Midbrain (tissue), 1 donor: ENCODE measurements at places on chromosomes 3 and 15.

DNA sequence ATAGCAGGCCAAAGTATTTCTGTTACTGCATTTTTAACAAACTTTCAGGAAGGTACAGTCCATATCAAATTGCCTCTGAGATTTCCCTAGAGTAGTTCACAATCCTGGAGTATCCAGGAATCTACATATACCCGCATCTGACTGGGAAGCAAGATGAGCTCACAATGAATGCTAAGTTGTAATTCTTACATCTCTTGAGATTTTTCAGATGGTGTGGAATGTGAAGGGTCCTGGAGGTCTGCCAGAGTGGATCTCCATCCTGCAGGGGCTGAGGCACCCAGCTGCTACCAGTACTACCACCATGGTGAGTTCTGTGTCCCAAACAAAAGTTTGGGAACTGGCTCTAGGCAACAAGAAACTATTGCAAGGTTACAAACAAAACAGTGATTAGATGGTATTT, 156.7 kb upstream of the CCDC54 start:
- DNase-seq = no peak

GRCh38 chr3:58307639-58308215, 1.4 kb downstream of the HTD2 start:
- no peak for DNase-seq

DNA sequence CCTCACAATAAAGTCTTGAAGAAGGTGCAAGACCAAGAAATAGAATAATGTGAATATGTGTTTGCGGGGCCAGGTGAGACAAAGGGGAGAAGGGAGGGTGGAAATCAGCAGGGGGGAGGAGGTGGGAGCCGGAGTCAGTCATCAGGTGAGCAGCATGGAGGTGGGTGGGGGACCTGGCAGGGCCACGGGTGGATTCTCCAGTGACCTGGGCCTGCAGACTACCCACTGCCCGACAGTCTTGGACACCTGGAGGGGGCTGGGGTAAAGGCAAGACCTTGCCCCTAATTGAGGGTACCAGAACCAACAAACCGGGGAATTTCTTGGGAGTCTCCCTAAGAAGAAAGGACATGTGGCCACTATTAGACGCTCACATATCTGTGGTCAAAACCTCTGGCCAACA, 95.8 kb downstream of the CHSY1 start:
- DNase-seq = no peak

DNA sequence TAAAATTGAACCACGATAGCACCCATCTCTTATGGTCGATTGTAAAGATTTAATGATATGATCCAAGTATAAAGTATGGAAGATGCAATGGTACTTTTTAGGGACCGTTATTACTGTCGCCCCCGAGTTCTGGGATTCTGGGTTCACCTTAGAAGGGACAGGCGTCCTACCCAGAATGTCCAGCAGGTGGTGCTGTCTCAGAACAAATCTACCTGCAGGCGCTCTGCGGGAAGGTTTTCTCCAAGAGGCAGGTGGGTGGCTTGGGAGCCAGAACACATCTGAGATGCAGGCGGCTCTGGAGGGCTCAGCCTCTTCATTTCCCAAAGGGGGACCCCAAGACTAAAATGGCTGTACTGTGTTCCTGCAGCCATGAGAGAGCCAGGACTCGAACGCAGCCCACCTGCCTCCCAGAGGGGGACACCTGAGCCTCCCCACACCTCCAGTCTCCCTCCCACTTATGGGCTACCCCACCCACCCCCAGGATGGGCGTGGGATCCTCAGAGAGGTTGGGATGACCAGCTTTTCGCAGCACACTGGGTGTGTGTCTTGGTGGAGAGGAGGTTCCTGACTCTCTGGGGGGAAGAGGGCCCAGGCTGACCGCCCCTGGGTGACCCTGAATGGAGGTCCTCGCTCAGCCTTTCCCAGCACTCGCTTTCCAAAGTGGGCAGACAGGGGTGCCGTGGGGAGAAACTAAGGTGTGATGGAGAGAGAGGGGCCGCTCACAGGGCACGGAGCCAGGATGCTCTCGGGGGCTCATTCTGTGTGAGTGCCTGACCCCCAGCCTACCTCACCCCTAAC, 28.1 kb upstream of the CORO2B start:
- DNase-seq = peak; percentile 65

- DNase-seq = no peak
These were observed 16.1 kb downstream of the MAP6D1 start for GRCh38 chr3:183809270-183809669.

DNA sequence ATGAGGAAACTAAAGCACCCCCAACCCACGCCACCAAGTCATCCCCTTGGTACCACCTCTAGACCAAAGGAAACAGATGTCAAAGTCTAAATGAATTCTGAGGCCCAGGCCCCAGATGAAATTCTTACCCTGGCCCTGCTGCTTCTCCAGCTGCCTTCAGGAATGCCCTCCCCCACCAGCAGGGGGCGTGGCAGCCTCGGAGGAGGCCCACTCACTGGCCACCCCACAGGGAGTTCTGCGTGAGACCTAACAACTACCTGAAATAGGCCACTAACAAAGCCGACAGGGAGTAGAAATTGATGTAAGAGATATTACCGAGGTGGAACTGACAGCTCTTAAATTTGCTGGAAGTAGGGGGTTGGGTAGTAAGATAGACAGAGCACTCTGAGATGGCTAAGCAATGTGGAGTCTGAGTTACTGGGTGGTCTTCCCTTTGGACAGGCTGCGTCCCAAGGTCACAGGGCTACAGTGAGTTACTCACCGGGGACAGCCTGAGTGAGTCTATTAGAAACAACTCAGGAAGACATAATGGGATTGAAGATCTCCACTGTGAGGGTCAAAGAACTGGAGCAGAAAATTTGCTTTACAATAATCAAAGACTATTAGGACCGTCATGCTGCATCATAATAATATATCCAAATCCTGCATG, 240.7 kb downstream of the SHOX2 start:
- DNase-seq = no peak

DNA sequence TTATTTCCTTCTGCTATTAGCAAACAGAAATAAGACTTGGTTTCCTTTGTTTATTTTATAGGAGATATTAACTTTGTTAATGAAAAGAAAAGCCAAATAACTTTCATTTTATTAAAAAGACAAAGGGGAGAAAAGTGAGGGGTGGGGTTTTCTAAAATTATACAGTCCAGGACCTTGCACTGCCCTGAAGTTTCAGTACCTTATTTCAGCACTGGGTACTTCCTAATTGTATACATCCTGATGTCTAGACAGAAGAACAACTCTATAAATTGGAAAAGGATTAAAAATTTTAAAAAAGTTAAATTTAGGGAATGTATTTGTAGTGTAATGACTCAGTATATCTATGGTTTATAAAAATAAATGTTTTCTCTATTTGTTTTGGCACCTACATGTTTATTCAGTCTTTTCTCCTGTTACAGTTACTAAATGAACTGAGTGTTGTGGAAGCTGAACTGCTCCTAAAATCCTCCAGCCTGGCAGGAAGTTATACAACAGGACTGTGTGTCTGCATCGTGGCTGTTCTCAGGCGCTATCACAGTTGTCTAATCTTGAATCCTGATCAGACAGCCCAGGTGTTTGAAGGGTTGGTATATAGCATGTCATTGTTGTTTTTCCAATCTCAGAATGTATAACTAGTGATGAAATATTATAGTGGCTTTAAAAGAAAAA, 27.6 kb upstream of the P2RY13 start:
- peak; percentile 27 for DNase-seq

GRCh38 chr3:38119248-38119544, 17.7 kb downstream of the ACAA1 start:
- no peak for DNase-seq

- no peak for DNase-seq
These were observed 128.0 kb upstream of the TPM1 start for GRCh38 chr15:62914461-62915079.
